ENCODE measurements at places on chromosomes 12 and 14. TPM values are rescaled to one million over a fixed set of nuclear protein-coding genes. Genes with fewer than 3 reads are reported as not detected.

- no peak overlapping the region for H3K4me3 ChIP-seq
- no peaks in the 10 kb centered on the region for H3K27me3 ChIP-seq
- DNase-seq, result no peak
- H3K27ac ChIP-seq, result no peak overlapping the region
- H3K36me3 ChIP-seq, result no peaks in the 10 kb centered on the region
Observed at GRCh38 chr14:62602712-62603111, 442.5 kb downstream of the KCNH5 start.

DNA sequence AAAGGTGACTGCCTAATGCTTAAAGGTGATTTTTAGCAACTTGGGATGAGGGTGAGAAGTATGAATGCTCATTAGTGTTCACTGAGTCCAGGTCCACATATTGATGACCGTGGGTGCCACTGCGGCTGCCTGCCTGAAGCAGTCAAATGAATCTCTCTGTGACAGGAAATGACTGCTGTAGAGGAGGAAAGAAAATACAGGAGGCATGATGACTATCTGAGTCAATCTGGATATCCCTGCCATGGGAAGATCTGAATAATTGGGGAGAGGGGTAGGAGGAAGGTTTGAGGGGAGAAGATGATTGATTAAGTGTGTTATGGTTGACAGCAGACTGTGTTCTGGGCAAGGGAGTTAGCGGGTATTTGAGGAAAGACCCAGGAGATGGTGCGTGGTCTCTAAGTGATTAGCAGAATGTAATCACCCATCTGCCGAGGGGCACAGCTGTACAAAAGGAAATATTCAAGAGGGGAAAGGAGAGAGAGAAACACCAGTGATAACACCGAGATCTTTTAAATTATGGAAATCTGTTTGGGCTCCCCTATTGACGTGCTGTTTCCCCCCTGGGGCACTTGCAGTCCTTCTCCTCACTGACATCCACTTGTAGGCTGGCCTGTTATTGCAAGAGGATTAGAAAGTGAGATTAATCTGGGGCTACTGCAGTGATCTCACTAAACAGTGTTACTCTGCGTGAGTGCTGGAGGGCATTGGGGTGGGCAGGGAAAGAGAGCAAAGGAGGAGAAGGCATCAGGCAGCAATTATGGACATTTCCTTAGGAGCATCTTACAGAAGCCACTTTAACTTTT is 97.7 kb downstream of the AKAP6 start:
- DNase-seq, result peak; percentile 58
- H3K4me1 ChIP-seq, result peaks cover 21% of the 10 kb centered on the region
- peak overlapping the region; percentile 79 for H3K27ac ChIP-seq
- H3K4me3 ChIP-seq, result no peak overlapping the region

GRCh38 chr12:28824849-28825248 is 324.2 kb upstream of the FAR2 start:
- H3K4me3 ChIP-seq, result no peak overlapping the region
- no peak overlapping the region for H3K27ac ChIP-seq
- H3K4me1 ChIP-seq, result no peaks in the 10 kb centered on the region
- no peaks in the 10 kb centered on the region for H3K27me3 ChIP-seq
- no peaks in the 10 kb centered on the region for H3K36me3 ChIP-seq
- DNase-seq, result no peak

- H3K27ac ChIP-seq, result peak overlapping the region; percentile 22
- H3K36me3 ChIP-seq, result no peaks in the 10 kb centered on the region
- H3K27me3 ChIP-seq, result no peaks in the 10 kb centered on the region
Observed at GRCh38 chr12:26854031-26854390, 21.0 kb upstream of the ITPR2 start.

DNA sequence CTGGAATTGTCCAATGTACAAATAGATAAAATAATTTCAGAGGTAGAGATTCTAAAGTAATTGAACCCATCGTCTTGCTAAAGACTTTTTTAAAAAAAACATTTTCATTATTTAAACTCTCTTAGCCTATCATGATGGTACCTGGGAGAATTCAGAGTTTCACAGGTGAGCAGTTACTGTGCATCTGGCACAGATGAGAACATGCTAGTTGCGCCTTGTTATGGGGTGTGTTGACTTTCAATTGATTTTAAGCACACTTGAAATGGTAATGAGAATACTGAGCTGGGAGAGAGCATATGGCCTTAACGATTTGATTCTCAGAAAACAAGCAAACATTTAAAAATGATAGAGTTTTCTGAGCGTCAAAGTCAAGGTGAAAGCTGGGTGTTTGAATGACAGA is 66.6 kb downstream of the FLRT2 start:
- no peaks in the 10 kb centered on the region for H3K36me3 ChIP-seq
- no peaks in the 10 kb centered on the region for H3K27me3 ChIP-seq
- H3K4me1 ChIP-seq, result peaks cover 11% of the 10 kb centered on the region
- H3K4me3 ChIP-seq, result no peak overlapping the region
- DNase-seq, result no peak
- no peak overlapping the region for H3K27ac ChIP-seq

DNA sequence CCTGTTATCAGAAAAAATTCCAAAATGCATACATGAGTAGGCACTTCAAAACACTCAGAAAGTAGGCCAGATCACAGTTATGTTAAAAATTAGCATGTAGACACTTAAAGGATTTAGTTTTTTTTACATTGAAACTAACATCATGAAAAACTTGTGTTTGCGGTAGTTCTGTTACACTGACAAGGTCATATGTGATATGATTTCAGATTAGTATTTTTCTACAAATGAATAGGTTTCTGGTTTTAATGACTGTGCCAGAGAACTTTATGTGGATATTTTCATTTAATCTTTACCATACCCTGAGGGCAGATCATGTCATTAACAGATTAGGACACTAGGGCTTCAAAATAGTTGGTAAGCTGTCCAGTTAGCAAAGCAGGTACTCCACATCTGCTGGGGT is 20.7 kb downstream of the YARS2 start:
- H3K27me3 ChIP-seq, result no peaks in the 10 kb centered on the region
- no peak overlapping the region for H3K27ac ChIP-seq
- H3K36me3 ChIP-seq, result peaks cover 71% of the 10 kb centered on the region
- DNase-seq, result peak; percentile 30
- H3K4me1 ChIP-seq, result no peaks in the 10 kb centered on the region

- H3K27ac ChIP-seq, result no peak overlapping the region
- no peaks in the 10 kb centered on the region for H3K27me3 ChIP-seq
- H3K4me3 ChIP-seq, result no peak overlapping the region
- H3K4me1 ChIP-seq, result peaks cover 49% of the 10 kb centered on the region
- peaks cover 15% of the 10 kb centered on the region for H3K36me3 ChIP-seq
Observed at GRCh38 chr14:92951912-92952471, 29.0 kb downstream of the CHGA start.

GRCh38 chr12:91094957-91095356 is 16.3 kb downstream of the LUM start:
- DNase-seq, result no peak
- no peaks in the 10 kb centered on the region for H3K27me3 ChIP-seq
- H3K4me3 ChIP-seq, result no peak overlapping the region
- no peaks in the 10 kb centered on the region for H3K36me3 ChIP-seq
- H3K4me1 ChIP-seq, result peaks cover 13% of the 10 kb centered on the region

DNA sequence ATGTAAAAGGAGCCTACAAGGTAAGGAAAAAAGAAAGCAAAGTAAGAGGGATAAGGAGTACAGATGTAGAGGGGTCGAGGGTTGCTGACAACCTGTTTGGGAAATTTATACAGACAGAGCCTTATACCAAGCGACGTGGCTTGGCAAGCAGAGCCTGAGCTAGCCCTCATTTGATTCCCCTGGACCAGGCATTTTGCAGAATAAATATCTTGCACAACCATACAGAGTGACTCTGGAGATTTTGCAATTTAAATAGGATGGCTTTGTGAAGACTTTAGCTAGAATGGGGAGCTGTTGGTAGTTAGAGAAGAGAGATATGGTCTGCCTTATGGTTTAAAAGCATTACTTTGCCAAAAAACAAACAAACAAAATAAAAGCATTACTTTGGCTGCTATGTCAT is 11.1 kb upstream of the ANO6 start:
- no peaks in the 10 kb centered on the region for H3K36me3 ChIP-seq
- H3K4me1 ChIP-seq, result no peaks in the 10 kb centered on the region
- no peak overlapping the region for H3K4me3 ChIP-seq
- no peak overlapping the region for H3K27ac ChIP-seq
- no peak for DNase-seq

The HOXC4 gene
- polyA plus RNA-seq, result 1.6 TPM

The LYZ gene
- polyA plus RNA-seq, result not detected

The STON2 gene
- not detected for polyA plus RNA-seq

The SYNDIG1L gene
- polyA plus RNA-seq, result not detected

The RPS6KL1 gene
- 4.4 TPM for polyA plus RNA-seq

The SOCS2 gene
- 24.8 TPM for polyA plus RNA-seq

The KRT2 gene
- not detected for polyA plus RNA-seq
